ENCODE measurements at places on chromosomes 3 and 15.

- DNase-seq, result no peak
These were observed 338.9 kb upstream of the TRIM42 start for GRCh38 chr3:140338916-140339315.

DNA sequence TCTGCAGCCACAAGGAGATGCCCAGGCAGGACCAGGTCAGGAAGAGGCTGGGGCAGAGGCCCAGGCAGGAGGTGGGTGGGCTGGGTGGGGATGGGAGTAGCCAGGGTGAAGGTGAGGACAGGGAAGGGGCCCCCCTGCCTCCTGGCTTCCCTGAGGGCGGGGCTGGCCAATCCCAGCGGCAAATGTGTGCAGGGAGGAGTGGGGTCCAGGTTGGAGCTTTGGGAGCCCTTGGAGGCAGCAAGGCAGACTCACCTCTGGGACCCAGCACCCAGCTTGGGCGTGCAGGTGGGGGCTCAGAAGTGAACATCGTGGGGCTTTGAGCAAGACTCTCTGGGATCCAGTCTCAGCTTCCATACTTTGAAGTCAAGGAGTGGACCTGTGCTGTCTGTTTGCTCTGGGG lies 25.2 kb downstream of the GP9 start:
- no peak for DNase-seq

- no peak for DNase-seq
These were observed at the start of gene OR5AC2 for GRCh38 chr3:98086873-98087272. TSS of gene OR5AC2 (plus strand) at chr3:98087173. CDS start at chr3:98087173, 0 bp downstream.

GRCh38 chr3:40470701-40471100 lies 6.2 kb upstream of the ZNF619 start:
- DNase-seq, result no peak

DNA sequence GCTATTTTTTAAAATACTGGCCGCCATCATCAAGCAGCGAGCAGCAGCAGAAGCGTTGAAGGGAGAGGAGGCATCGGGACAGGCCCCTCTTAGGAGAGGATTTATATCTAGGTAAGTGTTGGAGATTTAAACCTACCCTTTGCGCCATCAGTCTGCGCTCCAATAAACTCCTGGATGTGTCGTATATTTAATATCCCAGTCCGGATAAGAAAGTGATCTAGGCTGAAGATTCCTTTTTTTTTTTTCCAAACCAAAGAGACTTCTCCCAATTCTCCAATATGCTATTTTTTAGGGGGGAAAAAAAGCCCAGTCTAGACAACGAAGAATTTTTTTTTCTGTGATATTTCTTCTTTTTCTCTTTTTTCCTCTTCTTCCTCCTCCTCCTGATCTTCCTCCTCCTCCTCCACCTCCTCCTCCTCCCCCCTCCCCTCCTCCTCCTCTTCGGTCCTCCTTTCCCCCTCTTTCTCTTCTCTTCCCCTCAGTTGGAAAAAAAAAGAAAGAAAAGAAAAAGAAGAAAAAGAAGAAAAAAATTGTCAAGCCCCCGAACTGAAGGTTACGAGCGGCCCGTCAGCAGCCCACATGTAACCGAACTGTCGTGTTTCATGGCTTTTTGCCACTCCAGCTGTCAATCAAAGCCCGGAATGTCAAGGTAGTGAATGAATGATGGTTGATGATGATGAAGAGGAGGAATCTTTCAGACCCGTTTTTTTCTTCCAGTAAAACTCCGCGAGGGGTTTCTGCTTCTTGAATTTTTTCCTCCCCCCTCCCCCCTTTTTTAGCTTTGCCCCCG lies 835 bp downstream of the MEIS2 start:
- DNase-seq, result no peak

- peak; percentile 31 for DNase-seq
These were observed 116.6 kb upstream of the IQSEC1 start for GRCh38 chr3:13189639-13190377.

DNA sequence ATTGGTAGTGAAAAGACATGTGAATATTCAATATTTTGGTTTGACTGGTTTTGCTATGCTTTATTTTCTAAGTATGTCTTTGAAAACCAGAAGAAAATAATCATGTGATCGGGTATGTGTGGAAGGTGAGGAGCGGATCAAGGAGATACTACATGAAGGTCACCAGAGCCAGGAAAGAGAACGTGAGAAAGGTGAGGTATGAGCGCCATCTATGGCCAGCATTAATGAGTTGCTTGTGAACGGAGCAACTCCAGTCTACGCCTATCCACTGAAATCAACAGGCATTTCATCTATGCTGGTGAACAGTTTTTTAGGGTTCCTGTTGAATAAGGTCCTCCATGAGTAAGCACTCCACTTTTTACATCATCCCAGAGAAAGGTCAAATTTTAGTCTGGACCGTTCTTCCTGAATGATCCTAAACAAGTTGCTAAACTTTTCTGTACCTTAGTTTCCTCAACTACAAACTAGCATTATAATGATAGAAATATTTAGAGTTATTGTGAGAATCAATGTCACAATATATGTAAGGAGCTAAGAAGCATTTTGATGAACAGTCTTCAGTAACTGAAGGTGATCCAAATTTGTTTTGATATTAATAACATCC lies 1435.2 kb upstream of the CADM2 start:
- no peak for DNase-seq

All from CD4-positive, alpha-beta T cell treated with Interleukin-17A for 1 hour (primary cell).